Lower leg skin (tissue), 4 donors: ENCODE measurements at places on chromosomes 5 and 9. TPM values are rescaled to one million over a fixed set of nuclear protein-coding genes. Genes with fewer than 3 reads are reported as not detected.

Gene GPR150
- total RNA-seq, result 0.25 TPM

Gene GPR151
- not detected for total RNA-seq

Gene C5orf46
- total RNA-seq, result 45.6 TPM

Gene PLAC8L1
- total RNA-seq, result not detected

Gene IRX2
- total RNA-seq, result 70.2 TPM

Gene PRDM9
- total RNA-seq, result not detected

Gene TAF11L8
- not detected for total RNA-seq

Gene ADRB2
- 43.2 TPM for total RNA-seq

Gene PDE6A
- 0.04 TPM for total RNA-seq

Gene DNAI1
- not detected for total RNA-seq

Gene GCNT4
- total RNA-seq, result 2.8 TPM

Gene PCDHGA11
- total RNA-seq, result 6.9 TPM

Gene SLC9A3
- total RNA-seq, result 4.8 TPM

Gene TAF11L10
- not detected for total RNA-seq

Gene LRRC70
- total RNA-seq, result 1.0 TPM

Gene ADGRD2
- 0.36 TPM for total RNA-seq

Gene IFNA21
- not detected for total RNA-seq

Gene BTNL3
- not detected for total RNA-seq

Gene LCP2
- total RNA-seq, result 5.7 TPM

Gene OLFM1
- total RNA-seq, result 5.3 TPM

Gene OR1Q1
- total RNA-seq, result not detected

Gene PLPP7
- total RNA-seq, result 1.1 TPM

Gene MARCOL
- not detected for total RNA-seq

Gene SLC6A19
- not detected for total RNA-seq

Gene PCDHA1
- total RNA-seq, result not detected

Gene PCDHB16
- total RNA-seq, result 2.6 TPM

Gene CMBL
- 3.2 TPM for total RNA-seq

Gene FIBCD1
- 0.42 TPM for total RNA-seq

Gene CRHBP
- not detected for total RNA-seq

Gene BARX1
- not detected for total RNA-seq

Gene WHRN
- total RNA-seq, result 10.2 TPM

Gene ISL1
- 0.76 TPM for total RNA-seq

Gene EFNA5
- total RNA-seq, result 17.6 TPM

Gene DTWD2
- 4.8 TPM for total RNA-seq

Gene C5
- 3.3 TPM for total RNA-seq

Gene COL15A1
- 9.6 TPM for total RNA-seq
